Right lobe of liver (tissue), 6 donors: ENCODE measurements at places on chromosomes 6 and 20.

- no peak for DNase-seq
Measured at GRCh38 chr20:9616455-9616805, 102.0 kb downstream of the LAMP5 start.

DNA sequence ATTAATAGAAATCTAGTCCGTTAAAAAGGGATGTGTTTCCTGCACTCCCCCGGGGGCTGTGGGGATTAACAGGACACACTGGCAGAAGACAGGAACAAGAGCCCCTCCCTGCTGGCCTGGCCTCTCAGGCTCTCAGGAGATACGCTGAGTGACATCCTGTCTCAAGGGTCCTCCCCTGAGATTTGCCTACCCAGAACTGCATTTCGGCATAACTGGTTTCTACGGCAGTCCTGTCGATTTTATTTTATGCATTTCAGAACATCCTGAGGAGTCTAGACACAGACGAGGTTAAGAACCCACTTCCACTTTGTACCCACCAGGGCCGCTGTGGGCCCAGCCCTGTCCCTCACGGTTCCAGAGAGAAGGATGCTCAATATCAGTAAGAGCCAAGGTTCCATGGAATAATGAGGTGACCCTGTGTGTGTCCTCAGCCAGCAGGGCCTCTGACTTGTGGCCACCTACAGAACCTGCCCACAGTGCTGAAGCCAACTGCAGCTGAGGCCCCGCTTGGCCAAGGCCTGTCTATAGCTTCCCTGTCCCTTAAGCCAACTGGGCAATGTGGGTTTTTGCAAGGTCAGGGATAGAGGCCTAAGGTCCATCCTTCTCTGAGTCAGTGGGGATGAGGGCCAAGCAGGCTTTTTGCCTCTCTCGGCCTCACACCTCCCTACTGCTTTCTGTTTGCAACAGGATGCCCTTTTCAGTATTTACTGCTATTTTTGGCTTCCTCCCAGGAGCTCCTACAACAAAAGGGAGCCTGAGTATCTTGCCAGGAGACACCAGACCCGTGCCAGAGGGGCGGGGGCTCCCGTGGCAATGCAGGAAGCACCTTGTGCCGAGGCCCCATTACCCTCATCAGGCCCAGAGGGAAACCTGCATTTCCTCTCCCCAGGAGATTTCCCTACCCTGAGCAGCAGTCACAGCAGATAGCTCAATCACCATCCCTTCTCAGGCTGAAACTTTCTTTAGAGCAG is 14.7 kb downstream of the UQCC2 start:
- no peak for DNase-seq

DNA sequence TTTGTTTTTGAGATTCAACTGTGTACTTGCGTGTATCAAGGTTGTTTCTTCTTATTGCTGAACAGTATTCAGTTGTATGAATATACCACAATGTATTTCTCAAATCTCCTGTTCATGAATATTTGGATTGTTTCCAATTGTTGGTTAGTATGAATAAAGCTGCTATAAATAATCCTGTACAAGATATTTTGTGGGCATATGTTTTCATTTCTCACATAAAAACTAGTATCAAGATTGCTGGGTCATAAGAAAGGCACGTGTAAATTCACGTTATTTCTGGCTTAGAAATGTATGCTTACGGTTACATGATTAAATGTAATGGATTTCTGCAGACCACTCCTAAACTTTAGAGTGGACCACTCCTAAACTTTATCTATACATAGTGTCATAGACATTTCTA is 96.6 kb downstream of the BTBD3 start:
- no peak for DNase-seq

- no peak for DNase-seq
Measured at GRCh38 chr6:142531727-142532126, 229.9 kb downstream of the ADGRG6 start.

GRCh38 chr6:18506382-18507017 is 119.3 kb downstream of the RNF144B start:
- no peak for DNase-seq

DNA sequence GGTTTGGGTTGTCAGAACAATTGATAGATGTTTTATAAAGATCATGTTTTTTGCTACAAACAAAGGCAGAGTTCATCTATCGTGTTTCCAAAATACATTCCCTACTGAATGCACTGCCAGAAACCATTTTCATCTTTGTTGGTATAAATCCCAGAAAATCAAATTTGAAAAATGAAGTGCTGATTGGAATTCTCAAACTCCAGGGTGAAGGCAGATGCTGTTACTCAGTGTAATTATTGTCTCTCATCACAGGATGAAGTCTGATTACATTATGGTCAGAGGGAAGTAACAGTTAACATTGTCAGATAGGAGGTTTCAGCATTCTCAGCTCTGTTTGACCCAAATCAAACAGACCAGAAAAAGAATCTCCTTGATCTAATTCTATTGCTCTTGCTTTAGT is 198.4 kb upstream of the KCNK16 start:
- no peak for DNase-seq

DNA sequence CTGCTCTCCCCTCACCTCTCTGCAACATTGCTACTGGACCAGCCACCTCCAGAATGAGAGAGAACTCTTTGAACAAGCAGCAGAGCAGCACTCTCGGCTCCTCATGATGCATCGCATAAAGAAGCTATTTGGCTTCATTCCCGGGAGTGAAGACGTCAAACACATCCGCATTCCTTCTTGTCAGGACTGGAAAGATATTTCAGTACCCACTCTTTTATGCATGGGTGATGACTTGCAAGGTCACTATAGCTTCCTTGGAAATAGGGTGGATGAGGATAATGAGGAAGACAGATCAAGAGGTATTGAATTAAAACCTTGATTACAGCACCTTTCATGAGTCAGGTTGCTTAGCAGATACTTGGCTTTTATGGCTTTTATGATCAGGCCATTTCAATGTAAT is 4.3 kb downstream of the CALHM4 start:
- no peak for DNase-seq
